Stimulated activated CD8-positive, alpha-beta memory T cell treated with anti-CD3 and anti-CD28 coated beads, Interleukin-7, amount 100 ng/mL, for 48 hours (primary cell): ENCODE measurements at places on chromosomes 1 and 21.
A peak's percentile ranks its signal among the peaks of the same experiment; 100 is the strongest.

DNA sequence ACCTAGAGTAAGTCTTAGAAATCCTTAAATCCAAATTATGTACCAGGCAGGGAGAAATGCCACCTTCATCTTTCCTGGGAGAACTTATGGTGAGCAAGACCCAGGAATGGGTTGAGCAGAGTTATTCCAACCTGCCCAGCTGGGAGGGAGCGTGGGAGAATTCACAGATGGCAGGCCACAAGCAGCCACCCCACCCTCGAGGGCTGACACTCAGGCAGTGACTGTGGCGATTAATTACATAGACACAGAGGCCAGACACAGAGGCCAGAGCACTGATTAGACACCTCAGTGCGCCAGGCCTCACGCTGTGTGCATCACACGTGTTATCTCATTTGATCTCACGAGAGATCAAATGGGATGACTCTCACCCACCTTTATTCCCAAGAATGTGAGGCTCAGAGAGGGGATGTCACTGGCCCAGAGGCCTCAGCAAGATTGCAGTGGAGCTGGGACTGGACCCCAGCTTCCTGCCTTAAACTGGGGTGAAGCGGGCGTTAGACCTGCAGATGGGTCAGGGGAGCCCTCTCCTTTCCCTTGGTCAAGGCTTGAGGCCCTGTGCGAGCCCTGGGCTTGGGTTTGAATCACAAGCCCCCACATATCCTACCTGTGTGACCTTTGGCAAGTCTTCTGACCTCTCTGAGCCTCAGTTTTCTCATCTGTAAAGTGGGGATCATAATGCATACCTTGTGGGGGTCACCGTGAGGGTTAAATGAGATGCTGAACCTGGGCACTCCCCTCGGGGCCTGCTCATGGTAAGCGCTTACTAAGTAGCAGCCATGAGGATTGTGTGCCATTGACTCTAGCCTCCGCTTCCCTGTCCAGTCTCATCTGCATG lies 28.8 kb upstream of the PADI4 start:
- no peak for DNase-seq

GRCh38 chr1:199279067-199279466 lies 640.2 kb downstream of the PTPRC start:
- no peak for DNase-seq

- DNase-seq, result no peak
Observed at GRCh38 chr1:116286541-116286971, 86.5 kb upstream of the ATP1A1 start.

DNA sequence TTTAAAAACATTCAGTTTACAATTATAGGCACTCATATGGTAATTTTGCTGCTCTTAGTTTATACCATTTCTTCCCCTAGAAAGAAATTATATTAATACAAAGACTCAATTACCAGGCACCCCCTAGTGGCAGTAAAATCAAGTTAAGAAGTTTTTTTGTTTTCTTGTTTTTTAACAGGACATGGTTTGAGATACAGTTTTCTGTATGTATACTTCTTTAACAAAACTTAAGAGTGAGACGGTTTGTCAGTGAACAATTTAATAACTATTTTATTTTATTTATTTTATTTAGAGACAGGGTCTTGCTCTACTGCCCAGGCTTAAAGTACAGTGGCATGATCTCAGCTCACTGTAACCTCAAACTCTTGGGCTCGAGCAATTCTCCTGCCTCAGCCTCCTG lies 224.6 kb downstream of the FAF1 start:
- no peak for DNase-seq

- DNase-seq, result no peak
Observed at GRCh38 chr1:59162665-59163064, 134.2 kb upstream of the FGGY start.

DNA sequence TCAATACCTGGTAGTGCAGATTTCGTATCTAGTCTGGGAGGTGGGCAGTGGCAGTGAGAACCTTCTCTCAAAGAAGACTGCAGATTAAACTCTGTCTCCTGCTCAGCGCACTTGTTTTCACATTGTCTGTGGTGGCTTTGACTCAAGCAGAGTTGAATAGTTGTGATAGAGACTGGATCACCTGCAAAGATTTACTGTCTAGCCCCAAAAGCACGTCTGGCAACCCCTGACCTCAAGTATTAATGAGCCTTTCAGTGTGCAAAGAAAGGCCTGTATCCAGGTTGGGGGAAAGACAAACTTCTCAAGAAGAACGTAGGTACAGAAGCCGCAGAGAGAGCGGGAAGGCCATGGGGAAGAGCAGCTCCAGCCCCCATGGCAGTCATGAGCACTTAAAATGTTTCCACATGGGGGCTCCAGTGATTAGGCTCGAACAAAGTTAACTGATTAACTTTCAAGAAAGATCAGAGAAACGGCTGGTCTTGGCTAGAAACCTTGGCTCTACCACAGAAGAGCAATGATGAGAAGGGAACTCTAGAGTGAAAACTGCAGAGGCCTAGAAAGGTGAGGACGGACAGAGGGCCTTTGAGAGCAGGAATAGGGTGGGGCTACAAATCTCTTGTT lies 15.2 kb downstream of the HENMT1 start:
- DNase-seq, result no peak

DNA sequence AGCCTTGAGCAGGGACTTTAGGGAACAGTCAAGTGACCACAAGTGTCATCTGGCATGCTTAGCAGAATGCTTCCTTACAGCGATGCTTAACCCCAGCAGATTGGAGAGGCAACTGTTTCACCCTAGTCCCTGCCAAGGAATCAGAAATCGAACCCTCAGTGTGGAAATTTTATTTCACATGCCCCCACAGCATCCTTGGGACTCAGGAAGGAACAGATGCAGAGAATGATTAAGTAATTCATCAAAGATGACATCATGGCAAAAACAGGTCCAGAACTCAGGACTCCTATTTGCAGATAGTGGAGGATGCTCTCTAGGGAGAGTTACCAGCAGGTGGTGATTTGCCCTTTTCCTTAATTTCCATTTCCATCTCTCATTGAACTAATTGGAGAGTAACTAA lies 333.0 kb upstream of the KAZN start:
- no peak for DNase-seq

DNA sequence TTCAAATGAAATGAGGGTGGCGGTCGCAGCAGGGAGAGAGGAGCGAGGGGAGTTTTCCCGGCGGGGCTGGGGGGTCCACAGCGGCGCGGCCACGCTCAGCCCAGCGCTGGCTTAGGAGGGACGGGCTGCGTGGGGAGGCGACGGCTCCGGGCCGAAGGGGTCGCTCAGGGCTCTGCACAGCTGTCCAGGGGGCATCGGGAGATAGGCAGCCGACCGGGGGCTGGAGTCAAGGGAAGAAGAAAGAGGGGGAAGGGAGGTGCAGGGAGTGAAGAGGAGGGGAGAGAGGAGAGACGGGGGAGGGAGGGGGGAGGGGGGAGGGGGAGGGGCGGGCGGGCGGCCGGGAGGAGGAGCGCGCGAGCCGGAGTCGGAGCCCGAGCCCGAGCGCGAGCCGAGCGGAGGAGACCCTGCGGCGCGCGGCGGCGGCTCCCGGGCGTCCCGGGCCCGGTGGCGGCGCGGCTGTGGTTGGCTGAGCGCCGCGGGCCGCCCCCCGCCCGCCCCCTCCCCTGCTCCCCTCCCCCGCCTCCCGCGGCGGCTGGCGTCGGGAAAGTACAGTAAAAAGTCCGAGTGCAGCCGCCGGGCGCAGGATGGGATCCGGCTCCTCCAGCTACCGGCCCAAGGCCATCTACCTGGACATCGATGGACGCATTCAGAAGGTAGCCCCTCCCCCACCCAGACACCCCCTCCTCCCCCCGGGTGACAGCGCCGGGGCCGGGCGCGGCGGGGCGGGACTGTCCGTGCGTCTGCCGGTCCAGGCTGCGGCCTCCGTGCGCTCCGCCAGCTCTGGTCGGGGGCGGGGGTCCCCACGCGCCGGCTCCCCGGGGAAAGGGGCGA lies at the start of gene PDE9A:
Gene PDE9A, plus strand, starts transcription at position 391 of the 831 bp plus-strand sequence. Its CDS starts 194 bp downstream, at position 585.
- DNase-seq, result no peak

DNA sequence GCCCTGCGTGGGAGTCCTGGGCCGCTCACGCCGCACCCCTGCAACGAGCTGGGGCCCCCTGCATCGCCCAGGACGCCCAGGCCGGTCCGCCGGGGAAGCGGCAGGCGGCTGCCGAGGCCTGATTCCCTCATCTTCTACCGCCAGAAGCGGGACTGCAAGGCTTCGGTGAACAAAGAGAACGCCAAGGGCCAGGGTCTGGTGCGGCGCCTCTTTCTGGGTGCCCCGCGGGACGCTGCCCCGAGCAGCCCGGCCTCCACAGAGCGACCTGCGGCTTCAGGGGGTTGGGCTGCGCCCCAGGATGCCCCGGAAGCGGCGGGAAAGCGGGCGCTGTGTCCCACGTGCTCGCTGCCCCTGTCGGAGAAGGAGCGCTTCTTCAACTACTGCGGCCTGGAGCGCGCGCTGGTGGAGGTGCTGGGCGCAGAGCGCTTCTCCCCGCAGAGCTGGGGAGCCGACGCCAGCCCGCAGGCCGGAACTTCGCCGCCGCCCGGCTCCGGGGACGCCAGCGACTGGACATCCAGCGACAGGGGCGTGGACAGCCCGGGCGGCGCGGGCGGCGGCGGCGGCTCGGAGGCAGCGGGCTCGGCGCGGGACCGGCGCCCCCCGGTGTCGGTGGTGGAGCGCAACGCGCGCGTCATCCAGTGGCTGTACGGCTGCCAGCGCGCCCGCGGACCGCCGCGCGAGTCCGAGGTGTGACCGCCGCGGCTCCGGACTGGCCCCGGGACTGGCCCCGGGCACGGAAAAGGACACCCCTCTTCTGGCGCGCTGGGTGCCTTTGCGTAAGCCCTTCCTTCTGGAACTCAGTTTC lies 2.7 kb downstream of the FAM110D start:
- peak; percentile 37 for DNase-seq

DNA sequence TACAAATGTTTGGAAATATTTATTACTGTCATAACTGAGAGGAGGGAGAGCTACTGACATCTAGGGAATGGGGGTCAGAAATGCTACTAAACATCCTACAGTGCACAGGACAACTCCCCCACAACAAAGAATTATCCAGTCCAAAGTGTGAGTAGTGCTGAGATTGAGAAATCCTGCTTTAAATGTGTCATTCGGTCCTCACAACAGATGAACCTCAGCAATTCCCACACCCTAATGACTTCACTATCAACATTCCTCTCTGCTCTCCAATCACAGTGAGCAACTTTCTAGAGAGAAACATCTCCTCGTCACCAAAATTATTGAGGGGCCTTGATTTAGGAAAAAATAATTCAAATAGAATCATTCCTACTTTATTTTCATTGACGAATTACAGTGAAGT lies 18.0 kb downstream of the OMA1 start:
- DNase-seq, result no peak

DNA sequence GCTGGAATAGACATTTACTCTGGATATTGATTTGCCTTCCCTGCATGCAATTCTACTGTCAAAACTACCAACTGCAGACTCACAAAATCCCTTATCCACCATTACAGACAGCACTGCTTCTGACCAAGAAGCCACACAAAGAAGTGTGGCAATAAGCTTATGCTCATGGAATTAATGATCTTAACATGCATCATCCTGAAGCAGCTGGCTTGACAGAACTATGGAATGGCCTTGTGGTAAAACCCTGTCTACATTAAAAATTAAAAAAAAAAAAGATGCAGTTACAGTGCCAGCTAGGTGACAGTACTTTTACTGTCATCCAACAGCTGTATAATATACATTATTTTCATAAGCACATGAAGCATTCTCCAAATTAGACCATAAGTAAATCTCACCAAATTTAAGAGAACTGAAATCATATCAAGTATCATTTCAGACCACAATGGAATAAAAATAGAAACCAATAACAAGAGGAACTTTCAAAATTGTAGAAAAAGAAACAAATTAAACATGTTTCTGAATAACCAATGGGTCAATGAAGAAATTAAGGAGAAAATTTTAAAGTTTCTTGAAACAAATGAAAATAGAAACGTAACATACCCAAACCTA lies 70.7 kb downstream of the SCMH1 start:
- no peak for DNase-seq

- no peak for DNase-seq
Observed at GRCh38 chr1:104987210-104987609, 1237.5 kb downstream of the AMY1C start.

DNA sequence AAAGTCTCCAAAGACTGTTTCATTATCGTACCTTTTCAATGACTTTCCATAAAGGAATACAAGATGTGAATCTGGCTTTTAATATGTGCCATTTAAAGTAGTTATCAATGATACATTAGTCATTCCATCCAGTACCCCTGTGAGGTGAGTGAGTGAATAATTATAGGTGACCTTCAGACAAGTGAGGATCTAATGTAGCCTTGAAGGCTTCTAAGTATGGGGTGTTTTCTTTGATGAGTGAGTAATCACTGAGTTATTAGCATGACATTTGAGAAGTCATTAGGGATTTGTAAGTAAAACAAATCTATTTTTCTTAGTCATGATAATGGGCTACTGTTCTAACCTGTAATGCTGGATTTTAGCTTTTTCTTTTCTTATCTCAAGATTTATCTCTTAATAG lies 831.4 kb downstream of the ADGRL2 start:
- no peak for DNase-seq

DNA sequence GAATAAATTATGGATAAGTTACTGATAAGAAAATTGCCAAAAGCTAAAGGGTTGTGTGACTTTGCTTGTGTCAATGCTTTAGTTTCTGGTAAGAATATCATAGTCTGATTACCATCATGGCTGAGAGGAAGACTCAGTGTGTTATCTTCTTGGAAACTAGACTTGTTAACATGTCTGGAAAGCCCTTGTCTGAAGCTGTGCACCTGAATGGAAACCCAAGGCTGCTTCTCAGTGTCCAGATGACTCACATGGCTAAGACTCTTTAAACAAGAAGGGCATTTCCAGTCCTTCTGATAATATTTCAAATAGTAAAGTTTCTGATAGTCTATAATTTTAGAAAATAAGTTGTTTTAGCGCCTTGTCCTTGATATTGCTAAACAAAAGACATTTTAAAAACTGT lies 1092.7 kb downstream of the PLA2G4A start:
- no peak for DNase-seq

DNA sequence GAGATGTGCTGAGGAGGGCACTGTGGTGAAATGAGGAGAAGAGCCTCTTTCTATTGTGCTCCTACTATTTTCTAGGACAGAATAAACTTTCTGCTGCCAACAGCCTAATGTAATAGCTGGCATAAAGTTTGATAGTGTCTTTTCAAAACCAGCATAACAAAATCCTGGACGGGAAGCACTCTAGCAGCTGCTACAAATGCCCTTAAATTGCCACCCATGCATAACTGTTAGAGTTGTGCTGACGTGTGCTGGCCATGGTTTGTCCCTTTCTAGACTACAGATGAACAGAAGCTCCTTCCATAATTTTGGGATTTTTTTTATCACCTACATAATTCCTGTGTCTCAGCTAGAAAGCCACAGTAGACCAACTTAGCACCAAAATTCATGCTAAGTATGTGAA lies 88.5 kb upstream of the DEPDC1 start:
- no peak for DNase-seq
